Liver (tissue), 10 donors: ENCODE measurements at places on chromosomes 11 and 22.

DNA sequence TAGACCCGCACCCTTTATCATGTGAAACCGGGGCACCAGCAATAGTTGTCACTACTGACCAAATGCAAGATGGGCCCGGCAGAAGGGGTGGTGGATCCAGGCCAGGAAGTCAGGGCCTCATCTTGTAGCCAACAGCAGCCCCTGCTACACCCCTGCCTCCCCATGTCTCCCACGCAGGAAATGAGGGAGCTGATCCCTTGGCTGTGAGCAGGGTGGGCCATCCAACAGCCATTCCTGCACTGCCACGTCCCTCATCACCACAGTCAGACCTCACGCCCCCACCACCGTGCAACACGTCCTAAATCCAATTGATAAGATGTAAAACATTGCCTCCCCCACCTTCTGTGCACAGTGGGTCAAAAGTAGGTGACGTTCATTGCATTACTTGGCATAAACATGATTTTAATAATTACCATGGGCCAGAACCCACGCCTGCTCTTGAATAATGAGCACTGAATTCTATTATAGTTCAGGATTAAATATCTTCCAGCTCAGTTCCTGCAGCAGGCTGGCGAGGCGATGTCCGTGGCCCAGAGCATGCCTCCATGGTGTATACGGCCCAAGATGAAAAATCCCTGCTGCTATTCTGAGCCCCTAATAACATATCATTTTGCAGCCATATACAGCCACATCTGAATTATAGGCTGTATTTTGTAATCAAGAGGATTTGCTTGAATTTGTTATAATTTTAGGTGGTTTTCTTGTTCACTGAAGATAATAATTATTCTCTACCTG, 1373.8 kb downstream of the BRD1 start:
- no peak for DNase-seq

DNA sequence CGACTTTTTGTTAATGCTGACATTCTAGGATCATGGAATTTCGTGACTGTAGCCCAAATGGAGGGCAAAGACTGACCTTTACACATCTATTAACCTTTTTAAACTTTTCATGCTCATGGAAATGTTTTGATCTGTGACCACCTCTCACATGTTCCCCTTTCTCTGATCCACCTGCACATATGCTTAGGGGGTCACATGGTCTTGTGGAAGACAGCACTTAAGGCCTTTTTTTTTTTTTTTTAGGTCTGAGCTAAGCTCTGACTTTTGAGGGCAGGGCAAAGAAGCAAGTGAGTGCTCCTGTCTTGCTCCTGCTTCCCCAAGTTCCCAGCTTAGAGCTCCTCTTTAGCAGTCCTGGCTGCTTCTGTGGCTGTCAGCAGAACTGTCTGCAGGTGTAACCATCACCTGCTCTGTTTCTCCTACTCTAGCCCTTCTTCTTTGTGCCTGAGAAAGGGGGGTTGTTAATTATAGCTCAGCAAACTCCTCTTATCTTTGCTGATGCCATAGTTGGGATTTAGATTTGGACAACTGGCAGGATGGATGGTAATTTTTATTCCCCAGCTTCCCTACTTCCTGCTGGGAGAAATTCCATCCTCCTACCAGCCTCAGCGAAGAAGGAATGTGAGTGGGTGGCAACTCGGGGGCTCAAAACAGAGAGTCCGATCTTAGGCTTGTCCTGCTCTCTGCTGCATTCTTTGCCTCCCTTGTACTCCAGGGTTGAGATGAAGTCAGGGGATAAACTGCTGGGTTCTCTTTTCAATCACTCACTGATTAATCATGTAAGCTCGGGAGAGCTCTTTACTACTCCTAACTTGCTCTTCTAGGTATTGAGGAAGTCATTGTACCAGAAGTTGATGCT, 64.4 kb downstream of the GRAMD1B start:
- no peak for DNase-seq

DNA sequence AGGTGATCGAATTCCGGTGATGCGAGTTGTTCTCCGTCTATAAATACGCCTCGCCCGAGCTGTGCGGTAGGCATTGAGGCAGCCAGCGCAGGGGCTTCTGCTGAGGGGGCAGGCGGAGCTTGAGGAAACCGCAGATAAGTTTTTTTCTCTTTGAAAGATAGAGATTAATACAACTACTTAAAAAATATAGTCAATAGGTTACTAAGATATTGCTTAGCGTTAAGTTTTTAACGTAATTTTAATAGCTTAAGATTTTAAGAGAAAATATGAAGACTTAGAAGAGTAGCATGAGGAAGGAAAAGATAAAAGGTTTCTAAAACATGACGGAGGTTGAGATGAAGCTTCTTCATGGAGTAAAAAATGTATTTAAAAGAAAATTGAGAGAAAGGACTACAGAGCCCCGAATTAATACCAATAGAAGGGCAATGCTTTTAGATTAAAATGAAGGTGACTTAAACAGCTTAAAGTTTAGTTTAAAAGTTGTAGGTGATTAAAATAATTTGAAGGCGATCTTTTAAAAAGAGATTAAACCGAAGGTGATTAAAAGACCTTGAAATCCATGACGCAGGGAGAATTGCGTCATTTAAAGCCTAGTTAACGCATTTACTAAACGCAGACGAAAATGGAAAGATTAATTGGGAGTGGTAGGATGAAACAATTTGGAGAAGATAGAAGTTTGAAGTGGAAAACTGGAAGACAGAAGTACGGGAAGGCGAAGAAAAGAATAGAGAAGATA, at the start of gene MALAT1:
Gene MALAT1, plus strand, starts transcription at position 69 of the 736 bp plus-strand sequence.
- DNase-seq, result peak; percentile 98

- DNase-seq, result peak; percentile 29
Measured at GRCh38 chr11:2271327-2272227, 1.2 kb upstream of the ASCL2 start.

DNA sequence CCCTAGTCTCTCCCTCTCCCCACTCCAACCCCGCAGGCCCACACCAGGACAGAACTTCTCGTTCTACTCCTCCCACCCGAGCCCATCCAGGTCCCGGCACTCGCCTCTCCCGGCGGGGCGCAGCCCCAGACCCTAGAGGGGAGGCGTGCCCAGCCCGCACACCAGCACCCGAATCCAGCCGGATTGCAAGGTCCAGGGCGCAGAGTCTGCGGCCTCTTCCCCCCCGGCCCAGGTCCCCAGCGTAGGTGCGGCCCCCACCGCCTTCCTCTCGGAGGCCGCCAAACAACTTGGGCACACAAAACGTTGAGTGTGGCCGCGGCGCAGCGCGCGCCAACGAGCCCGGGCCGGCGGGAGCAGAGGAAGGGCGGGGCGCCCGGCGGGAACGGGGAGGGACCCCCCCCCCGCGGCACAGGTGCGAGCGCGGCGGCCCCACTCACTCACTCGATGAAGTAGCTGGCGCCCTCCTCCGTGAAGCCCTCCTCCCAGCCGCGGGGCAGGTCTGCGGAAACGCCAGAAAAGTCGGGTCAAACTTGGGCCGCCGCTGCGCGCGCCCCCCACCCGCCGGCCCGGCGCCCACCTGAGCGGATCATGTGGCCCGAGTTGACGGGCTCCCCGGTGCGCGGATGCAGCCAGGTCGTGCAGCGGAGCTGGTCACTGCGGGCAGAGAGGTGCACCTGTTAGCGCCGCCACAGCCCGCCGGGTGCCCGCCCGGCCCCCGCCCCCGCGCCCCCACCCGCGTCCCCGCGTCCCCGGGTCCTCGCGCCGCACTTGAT, 480 bp downstream of the PLEKHA7 start:
- no peak for DNase-seq

DNA sequence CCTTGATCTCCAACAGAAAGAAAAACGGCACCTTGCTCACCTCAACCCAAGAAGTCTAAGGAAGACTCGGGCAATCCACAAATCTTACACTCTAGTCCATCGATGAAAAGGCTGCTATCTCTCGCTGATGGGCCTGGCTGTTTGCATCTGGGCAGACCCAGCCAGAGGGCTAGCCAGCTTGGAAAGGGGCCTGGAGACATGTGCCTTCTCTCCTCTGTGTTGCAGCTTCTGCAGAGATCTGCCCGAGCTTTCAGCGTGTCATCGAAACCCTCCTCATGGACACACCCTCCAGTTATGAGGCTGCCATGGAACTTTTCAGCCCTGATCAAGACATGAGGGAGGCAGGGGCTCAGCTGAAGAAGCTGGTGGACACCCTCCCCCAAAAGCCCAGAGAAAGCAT, 3.2 kb downstream of the SCGB1A1 start:
- no peak for DNase-seq

DNA sequence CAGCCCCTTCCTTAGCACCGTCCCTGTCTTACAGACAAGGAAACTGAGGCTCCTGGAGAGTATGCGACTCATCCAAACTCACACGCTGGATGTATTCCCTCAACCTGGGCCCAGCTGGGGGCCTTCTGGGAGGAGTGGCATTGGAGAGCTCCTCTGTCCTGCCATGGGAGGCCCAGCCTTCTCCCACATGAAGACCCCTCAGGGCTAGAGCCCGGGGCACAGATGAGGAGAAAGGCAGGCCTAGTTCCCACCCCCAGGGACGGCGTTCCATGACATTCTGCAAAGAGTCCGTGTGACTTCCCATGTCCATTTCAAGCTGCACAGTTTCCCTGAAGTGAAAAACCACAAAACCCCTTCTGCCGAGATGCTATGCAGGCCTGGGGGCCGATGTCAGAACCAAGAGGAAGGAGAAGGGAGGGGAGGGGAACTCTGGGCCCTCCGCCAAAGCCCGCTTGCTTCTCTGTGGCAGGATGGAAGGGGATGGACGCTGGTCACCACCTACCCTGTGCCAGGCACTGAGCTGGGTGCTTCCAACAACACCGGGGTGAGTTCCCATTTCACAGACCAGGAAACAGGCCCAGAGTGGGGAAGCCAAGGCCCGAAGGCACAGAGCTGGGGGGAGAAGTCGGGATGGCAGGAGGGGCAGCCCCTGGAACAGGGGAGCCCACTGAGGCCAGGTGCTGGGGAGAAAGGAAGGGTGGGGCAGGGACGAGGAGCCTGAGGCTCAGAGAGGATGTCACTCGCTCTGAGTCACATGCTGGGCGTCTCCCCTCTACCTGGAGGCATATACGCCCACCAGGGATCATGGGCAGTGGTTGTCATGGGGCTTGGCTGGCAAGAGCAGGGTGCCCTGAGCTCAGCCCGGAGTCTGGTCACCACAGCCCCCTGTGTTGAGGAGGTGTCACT, 15.7 kb downstream of the RAC2 start:
- no peak for DNase-seq

DNA sequence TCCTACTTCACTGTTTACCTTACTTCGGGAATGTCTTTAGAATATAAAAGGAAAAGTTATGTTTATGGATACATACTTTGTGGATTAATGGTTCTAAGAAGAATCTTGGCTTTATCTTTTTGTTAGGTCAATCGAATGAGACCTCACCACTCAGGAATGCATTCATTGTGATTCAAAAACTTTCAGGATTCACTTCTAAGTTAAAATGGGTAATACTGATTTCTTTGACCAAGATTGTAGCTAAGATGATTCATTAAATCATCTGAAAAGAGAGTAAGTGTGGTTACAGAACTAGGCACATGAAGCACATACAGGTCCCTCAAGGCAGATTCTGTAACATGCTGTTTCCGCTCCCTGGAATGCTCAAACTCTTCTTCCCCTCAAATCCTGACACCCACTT, 716.4 kb downstream of the KCNA4 start:
- DNase-seq, result no peak

GRCh38 chr11:119741369-119742262, 12.6 kb upstream of the NECTIN1 start:
- peak; percentile 78 for DNase-seq

GRCh38 chr11:57463671-57464538, 3.6 kb downstream of the RTN4RL2 start:
- DNase-seq, result no peak

- DNase-seq, result peak; percentile 51
Measured at GRCh38 chr11:71977743-71978418, 20.8 kb upstream of the IL18BP start.

- no peak for DNase-seq
Measured at GRCh38 chr11:11409901-11410300, 56.9 kb upstream of the CSNK2A3 start.

DNA sequence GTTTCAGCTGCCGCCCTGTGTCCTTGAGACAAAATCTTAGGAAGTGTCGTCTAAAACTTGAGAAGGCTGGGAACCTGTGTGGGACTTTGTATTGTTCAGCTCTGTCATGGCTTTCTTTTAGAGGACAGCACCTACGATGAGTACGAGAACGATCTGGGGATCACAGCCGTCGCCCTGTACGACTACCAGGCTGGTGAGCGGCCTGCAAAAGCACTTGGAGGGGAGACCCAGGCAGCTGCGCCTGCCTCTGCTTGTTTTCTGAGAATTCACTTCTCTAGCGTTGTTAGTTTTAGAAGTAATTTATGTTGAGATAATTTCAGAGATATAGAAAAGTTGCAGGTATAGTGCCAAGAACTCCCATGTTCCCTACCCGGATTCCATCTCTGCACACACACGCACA, 35.2 kb downstream of the CTTN start:
- DNase-seq, result no peak

GRCh38 chr11:134939031-134939430, 527.0 kb upstream of the B3GAT1 start:
- no peak for DNase-seq

- DNase-seq, result no peak
Measured at GRCh38 chr11:124840666-124841065, 24.6 kb upstream of the ROBO3 start.

DNA sequence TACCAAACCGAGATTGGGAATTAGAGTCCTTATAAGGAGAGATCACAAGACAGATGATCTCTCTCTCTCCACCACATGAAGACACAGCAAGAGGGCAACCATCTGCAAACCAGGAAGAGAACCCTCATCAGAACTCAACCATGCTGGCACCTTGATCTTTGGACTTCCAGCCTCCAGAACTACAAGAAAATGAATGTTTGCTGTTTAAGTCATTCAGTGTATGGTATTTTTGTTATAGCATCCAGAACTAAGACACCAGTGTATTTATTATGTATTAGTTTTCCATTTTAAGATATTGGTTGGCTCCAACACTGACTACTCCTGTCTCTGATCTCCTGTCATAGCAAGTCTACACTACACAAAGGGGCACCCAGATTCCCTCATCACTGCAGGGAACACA, 86.9 kb downstream of the CCDC34 start:
- DNase-seq, result no peak

- no peak for DNase-seq
Measured at GRCh38 chr22:31122532-31123291, at the start of gene INPP5J. TSS of gene INPP5J (plus strand) at chr22:31122966. CDS start at chr22:31123015, 49 bp downstream.

GRCh38 chr11:130804306-130805076, 111.8 kb downstream of the SNX19 start:
- DNase-seq, result no peak

- DNase-seq, result no peak
Measured at GRCh38 chr11:26086028-26086427, 245.9 kb upstream of the ANO3 start.

GRCh38 chr22:29330753-29331152, 15.3 kb upstream of the RASL10A start:
- no peak for DNase-seq

DNA sequence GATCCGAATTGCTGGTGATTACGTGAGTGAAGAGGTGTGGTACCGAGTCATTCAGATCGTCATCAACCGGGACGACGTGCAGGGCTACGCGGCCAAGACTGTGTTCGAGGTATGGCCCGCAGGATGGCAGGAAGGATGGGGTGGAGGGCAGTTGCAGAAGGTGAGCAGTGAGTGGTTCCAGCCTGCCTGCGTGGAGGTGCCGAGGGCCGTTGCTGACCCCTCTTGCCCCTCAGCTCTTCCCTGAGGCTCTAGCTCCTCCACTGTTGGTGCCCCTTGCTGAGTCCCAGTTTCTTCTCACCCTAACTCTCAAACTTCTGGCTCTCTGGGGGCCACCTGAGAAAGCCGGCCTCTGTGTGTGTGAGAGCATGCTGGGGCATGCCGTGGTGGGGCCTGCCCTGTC, 43.9 kb downstream of the MUC6 start:
- DNase-seq, result no peak
